ENCODE measurements at places on chromosomes 12 and 14.
A peak's percentile ranks its signal among the peaks of the same experiment; 100 is the strongest.

DNA sequence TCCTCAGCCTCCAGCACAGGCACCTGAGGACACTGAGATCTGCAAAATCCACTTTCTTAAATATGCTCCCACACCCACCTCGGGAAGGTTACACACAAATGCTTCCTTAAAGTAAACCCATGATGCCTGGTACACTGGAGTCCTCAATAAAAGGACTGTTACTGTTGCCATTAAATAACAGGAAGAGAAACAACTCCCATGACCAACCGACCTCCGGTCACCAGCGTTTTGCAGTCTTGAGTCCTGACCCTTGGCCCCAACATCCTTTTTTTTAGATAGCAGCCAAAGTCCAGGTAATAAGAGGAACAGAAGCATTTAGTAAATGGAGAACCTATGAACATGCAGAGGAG lies 42.4 kb downstream of the ITPK1 start:
- DNase-seq, result no peak

GRCh38 chr12:82627799-82628198 lies 58.9 kb upstream of the TMTC2 start:
- no peak for DNase-seq

DNA sequence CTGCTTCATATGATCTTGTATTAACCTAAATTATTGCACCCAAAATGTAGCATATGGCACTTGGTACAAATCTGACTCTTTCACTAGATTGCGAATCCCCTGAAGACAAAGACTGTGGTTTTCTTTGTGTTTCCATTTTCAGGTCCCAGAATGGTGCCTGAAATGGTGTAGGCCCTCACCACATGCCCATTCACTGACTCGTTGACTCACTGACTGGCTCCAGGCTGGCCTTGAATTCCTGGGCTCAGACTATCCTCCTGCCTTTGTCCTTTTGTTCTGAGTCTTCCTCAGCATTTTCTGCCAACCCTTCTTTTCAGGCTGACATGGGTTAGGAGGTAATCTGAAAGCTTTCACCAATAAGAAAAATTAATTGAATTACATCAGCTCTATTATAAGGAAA lies 368.7 kb upstream of the GARIN6 start:
- no peak for DNase-seq

GRCh38 chr12:132610051-132610759 lies at the start of gene LRCOL1:
Gene LRCOL1 (minus strand): TSS chr12:132610582. CDS start chr12:132606251, 4,331 bp downstream.
- peak; percentile 71 for DNase-seq

DNA sequence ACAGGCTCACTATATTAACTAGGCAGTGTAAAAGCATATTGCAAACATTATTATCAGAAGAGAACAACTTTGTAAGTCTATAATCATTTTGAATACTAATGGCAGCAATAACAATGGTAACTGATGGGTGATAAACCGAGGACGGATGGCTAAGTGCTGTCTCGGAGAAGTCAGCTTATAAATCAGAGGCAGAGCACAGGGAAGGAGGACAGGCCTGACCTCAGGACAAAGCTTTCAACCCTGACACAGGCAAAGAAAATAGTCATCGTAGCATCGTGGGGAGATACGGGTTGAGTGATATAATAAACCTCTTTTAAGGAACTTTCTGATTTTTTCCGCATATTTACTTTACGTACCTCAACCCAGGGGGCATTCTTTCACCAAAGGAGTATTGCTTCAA lies 48.4 kb downstream of the FLRT2 start:
- no peak for DNase-seq

- no peak for DNase-seq
These were observed 188.1 kb upstream of the PRKD1 start for GRCh38 chr14:30115756-30116155.

DNA sequence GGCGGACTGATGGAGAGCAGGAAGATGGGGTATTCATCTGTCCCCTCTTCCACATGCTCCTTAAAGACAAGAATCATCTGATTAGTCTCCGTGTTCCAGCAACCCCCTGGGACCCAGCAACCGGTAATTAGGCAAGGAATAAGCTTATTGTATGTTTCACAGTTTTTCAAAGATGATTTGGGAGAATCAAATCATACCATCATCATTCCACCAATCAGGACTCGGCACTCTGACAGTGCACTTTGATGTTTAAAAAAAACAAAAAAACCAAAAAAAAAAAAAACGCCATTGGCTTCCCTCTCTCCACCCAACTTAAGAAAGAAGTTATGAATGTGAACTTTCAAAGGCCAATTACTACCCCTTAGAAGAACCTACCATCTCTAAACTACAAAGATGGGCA lies 1.3 kb upstream of the DYNC1H1 start:
- no peak for DNase-seq

DNA sequence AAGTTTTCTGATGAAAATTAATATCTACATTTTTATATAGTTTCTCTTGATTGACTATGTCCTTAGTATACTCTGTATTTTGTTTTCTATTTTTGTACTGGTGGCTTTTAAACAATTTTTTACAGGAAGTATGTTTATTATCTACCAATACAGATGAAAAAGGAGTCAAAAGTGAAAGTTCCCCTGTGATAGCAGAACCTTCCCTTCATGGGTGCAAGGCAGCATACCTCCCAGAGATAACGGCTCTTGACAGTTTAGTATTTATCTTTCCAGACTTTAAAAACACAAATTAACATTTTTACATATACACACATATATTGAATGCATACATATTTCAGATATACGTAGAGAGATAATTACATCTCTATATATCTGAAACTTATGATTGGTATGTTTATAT lies 17.1 kb upstream of the FAM234B start:
- no peak for DNase-seq

GRCh38 chr14:55418411-55418810 lies 6.8 kb upstream of the ATG14 start:
- no peak for DNase-seq

DNA sequence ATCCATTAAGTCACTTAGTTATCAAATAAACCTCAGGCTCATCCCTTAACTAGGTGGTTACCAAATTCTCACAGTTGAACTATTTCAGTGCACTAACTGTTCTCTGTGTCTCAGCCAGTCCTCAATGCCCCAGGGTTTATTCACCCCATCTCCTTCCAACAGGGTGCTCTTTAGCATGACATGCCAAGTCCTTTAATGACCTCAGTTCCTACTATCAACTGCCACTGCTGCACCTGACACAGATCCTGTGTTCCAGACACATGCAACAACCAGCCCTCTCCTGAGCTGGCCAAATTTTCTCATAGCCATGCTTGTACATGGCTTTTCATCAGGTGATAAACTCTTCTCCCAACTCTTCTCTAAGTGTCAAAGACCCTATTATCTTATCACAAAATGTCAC lies 80.0 kb downstream of the ATXN2 start:
- DNase-seq, result no peak

Data from testis (tissue), 5 donors.